ENCODE measurements at places on chromosomes 5 and 9.
A peak's percentile ranks its signal among the peaks of the same experiment; 100 is the strongest.

GRCh38 chr5:151591144-151591819 lies at the start of gene FAT2:
FAT2 (minus strand) TSS chr5:151591331; CDS start chr5:151568931, 22,400 bp downstream.
- DNase-seq = no peak

DNA sequence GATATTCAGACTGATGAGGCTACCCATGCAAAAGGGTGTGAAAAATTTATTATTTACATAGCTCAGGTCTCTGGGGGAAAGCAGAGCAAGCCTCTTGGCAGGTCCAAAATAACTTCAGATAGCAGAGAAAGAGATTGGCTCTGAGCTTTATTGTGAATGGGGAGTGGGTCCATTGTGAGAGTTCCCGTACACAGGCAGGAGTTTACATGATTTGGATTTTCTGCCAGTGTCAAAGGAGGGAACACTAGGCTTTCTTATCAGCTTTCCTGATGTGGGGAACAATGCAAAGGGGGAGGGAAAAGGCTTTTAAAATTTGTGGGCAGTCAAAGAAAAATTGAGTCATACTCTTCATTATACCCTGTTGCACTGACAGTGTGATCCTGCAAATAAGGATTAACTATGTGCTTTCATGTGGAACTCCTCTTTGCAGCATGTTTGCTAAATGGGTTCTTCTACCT lies 615.0 kb upstream of the RIOK2 start:
- no peak for DNase-seq

GRCh38 chr5:13640270-13640669 lies 304.2 kb downstream of the DNAH5 start:
- DNase-seq = no peak

DNA sequence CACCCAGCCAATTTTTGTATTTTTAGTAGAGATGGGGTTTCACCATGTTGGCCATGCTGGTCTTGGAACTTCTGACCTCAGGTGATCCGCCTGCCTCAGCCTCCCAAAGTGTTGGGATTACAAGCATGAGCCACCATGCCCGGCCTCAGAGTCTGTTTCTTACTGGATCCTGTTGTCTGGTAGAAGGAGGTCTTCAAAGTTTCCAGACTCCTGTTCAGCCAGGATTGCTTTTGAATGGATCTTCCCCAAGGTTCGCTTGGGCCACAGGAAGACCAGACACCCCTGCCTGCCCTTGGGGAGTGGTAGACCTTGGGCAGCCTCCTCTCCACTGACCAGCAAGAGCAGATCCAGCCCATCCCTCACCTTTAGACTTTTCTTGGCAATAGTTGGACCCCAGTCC lies 7.6 kb upstream of the LCN2 start:
- DNase-seq = no peak

GRCh38 chr5:172110260-172110815 lies 77.7 kb downstream of the STK10 start:
- no peak for DNase-seq

- no peak for DNase-seq
Measured at GRCh38 chr5:134568337-134568700, 42.8 kb downstream of the JADE2 start.

- no peak for DNase-seq
Measured at GRCh38 chr5:168356592-168356991, 65.1 kb downstream of the WWC1 start.

- DNase-seq = no peak
Measured at GRCh38 chr9:121672986-121673385, 21.6 kb downstream of the DAB2IP start.

- peak; percentile 84 for DNase-seq
Measured at GRCh38 chr9:98997604-98998003, 53.9 kb downstream of the COL15A1 start.

- DNase-seq = no peak
Measured at GRCh38 chr5:135030956-135031812, 2.8 kb downstream of the PITX1 start.

DNA sequence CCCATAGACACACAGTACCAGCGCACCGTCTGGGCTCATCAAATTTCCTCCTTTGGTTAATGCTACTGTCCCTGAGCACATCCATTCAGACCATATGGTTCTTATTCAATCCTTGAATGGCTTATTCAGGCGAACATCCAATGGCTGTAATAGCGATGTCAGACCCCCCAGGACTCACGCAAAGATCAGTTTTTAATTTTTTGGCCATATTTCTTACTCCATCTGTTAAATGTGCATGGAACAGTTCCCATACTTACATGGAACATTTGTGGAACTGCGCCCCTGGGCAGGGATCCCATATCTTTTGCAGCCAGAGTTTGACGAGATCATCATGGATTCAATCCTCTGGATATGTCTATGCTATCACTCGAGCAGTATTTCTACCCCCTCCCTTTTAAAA lies 213.2 kb downstream of the ADAMTS6 start:
- no peak for DNase-seq

- no peak for DNase-seq
Measured at GRCh38 chr5:83527221-83527620, 55.7 kb downstream of the VCAN start.

DNA sequence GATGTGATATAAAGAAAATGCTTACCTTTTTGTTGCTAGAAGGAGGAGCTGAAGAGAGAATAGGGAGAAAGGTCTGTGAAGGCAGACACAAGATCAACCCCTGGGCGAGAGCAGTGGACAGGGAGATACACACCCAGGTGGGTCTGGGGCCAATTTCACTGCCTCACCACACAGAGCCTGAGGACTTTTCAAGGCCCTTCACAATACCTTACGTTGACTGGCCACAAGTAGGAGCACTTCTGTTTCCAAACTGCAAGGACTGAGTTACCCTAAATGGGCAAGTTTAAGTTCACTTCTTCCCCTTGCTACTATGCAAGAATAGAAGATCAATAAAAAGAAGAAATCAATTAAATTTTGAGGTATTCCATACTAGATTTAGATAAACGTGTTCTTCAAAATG lies 174.5 kb upstream of the SLC12A2 start:
- peak; percentile 35 for DNase-seq

- no peak for DNase-seq
Measured at GRCh38 chr5:171606414-171607024, 179.1 kb upstream of the SMIM23 start.

GRCh38 chr9:11735391-11735790 lies 957.8 kb upstream of the TYRP1 start:
- no peak for DNase-seq

- DNase-seq = no peak
Measured at GRCh38 chr5:52875827-52876226, 88.1 kb downstream of the ITGA1 start.

DNA sequence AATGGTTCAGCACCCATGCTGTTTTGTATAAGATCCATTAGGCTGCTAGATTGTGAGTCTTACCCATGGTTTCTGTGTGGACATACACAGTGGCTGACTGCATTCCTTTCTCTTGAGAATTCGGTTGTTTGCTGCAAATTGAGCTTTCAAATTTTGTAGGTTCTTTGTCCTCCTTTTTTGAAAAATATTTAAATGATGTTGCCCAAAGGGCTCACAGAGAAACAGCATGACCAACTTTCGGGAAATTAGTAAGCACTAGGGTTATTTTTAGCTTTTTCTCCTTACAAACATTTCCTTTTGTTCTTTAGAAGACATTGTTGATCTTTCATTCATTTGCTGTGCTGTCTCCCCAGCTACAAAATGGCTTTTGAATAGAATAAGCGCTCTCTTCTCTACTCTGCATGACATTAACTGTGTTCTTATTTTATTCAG lies 79.4 kb downstream of the NLN start:
- peak; percentile 86 for DNase-seq

DNA sequence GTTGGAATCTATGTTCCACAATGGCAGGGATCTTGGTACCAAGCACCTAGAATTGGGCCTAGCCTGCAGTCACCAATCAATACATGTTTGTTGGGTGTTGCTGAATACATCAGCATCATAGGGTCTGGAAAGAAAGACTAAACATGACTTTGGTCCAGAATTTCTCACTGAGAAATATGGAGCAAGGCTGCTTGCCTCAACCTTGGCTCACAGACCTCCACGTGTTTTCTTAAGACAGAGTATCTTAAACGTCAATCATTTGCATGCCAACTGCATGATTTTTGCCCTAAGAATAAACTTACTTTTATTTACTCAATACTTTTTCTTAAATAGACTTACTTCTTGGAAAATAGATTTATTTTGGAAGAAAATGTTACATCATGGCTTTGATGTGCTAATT lies 22.7 kb upstream of the TRAF1 start:
- DNase-seq = no peak

- DNase-seq = no peak
Measured at GRCh38 chr5:79821-80220, 12.1 kb upstream of the PLEKHG4B start.

DNA sequence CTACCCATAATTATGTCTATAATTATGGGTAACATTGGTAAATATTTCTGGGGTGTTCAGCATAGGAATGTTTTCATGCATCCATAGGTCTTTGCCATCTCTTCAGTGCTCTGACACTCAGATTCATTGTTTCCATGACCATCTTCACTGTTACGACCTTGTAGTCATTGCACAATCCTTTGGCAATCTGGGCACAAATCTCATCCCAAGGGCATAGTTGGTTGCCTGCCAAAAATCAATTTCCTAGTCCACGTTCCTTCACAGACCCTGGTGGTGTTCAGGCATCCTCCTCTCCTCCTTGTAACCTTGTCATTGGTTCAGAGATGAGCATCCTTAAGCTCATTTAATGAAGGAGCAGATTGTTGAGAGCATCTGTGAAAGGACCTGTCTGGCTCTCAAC lies 1400.7 kb downstream of the CDH12 start:
- DNase-seq = no peak

DNA sequence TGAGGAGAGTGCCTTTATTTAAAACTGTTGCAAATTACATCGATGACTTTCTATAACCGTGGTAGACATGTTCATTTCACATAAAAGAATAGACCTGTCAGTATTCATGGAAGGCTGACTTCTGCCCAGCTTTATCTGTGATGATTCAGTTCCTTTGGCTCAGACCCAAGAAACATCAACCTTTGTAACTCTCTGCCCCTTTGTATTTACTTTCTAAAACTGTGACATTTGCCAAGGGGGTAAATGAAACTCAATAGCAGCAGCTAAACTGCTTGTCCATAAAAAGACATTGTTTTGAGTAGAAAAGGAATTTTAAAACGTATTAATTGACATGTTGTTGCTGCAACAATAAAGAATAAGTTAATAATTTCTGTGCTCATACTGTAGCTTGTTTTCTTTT lies 137.8 kb upstream of the ANKH start:
- peak; percentile 66 for DNase-seq

GRCh38 chr9:134229466-134230091 lies 65.2 kb upstream of the RNU6ATAC start:
- DNase-seq = no peak

GRCh38 chr5:143560378-143560777 lies 156.9 kb upstream of the NR3C1 start:
- DNase-seq = no peak

DNA sequence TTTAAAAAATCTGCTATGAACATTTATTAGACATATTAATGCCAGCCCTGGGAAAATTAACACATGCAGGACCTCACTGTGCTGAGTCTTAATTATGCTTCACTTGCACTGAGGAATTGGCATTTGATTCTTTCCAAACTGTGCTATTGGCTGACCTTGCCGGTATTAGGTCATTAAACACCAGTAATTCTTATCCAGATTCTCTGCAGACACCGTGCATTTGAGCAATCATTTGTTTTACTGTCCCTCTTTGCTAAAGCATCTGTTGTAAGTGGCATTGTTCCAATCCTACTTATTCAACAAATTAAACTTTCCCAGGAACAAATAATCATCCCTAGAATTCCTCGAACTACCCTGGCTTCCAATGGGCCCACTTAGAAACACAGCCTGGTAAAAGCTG lies 145.0 kb downstream of the SLC12A2 start:
- peak; percentile 50 for DNase-seq

DNA sequence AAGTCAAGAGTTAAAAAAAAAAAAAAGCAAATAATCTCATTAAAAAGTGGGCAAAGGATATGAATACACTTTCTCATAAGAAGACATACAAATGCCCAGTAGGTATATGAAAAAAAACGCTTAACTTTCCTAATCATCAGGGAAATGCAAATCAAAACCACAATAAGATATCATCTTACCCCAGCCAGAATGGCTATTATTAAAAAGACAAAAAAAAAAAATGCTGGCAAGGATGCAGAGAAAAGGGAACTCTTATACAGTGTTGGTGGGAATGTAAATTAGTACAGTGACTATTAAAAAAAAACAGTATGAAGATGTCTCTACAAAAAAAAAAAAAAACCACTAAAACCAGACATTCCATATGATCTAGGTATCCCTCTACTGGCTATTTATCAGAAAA lies 79.4 kb downstream of the LPAR1 start:
- DNase-seq = peak; percentile 29

GRCh38 chr9:126973651-126974529 lies 59.3 kb downstream of the RALGPS1 start:
- no peak for DNase-seq

DNA sequence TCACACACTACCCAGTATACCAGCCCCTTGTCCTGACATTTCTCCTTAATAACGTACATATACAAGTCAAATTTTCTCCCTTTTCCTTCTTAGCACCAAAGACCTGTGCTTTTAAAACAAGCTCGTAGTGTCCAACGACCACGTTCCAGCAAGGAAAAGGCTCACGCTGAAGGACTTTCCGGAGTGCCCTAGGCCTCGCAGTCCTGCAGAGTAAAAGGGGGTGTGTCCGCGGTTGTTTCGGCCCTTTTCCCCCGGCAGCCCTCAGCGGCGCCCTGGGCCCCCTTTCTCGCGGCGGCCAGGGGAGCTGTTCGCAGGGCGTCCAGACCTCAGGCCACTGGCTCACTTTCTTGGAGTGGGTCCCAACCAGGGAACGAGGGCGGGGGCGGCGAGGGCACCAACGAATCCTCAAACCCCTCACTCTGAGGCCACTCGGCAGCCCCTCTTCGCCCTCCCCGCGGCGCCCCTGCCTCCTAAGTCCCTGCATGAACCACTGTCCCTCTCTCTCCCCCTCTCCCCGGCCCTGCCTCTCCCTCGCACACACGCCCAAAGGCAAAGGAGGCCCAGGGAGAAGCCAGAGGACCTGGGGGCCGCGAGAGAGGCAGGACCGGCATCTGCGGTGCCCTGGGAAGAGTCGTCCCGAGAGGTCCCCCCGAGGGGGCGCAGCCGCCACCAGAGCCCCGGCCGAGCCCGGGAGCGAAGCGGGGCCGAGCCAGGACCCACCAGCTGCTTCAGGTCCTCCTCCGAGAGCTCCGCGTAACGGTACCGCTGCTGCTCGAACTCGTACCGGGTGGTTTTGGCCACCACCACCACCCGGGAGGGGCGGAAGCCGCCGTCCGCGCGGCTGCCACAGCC lies 720 bp downstream of the NADK2 start:
- DNase-seq = peak; percentile 59

DNA sequence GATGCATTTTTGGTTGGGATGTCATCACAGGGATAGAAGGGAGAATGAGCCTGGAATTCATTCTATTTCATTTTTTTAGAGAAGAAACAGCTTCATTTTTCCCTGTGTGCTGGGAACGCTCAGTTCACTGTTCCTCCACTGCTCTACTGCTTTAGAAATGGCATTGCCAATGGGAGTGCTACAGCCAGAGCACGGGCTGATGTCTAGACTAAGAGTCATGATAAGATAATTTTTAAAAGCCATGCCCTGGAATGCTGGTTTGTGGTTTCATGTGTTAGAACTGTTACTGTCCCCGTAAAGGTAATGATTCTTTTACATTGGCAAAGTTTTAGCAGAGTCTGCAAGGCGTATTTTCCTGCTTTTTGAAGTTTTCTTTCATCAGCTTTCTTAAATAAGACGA lies 119.6 kb downstream of the SEMA6A start:
- peak; percentile 66 for DNase-seq

GRCh38 chr5:140134277-140134935 lies 8.7 kb downstream of the IGIP start:
- DNase-seq = no peak
